Suprapubic skin (tissue), 4 donors: ENCODE measurements at places on chromosomes 16 and 17.

GRCh38 chr16:85239239-85239638 lies 127.0 kb upstream of the CIBAR2 start:
- no peak for DNase-seq

DNA sequence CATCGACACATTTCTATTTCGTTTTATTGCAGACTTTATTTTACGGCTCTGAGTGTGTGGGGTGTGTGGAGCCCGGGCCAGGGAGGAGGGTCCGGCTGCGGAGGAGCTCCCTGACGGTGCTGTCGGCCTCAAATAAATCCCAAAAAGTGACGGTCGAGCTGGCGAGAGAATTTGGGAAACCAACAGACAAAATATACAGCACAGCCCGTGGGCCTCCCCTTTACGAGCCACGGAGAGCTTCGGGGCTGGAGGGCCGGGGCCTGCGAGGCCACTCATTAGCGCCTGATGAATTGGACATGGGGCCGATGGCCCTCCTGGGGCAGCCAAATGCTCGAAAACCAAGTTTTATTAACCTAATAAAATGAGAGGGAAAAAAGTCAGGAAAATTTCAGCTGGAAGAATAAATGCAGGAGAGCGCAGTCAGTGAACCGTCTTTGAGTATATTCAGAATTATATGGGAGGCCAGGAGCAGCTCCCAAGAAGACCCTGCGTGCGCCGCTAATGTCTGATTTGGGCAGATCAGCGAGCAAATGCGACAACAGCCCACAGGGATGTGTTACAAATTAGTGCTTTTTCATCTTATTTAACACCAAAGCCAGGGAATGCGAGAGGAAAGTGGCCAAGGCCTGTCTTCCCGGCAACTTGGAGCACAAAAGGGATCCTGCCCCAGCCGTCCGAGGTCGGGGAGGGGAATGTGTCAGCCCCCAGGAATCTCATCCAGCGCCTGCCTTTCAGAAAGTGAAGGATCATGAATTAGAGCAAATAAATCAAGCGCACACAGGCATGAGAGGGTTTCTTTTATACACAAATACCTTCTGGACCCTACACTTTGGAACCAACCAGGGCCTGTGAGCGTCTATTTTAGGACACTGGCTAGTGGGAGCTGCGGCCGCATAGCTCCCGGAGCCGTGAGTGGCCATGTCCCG lies 249.1 kb downstream of the C16orf95 start:
- no peak for DNase-seq

DNA sequence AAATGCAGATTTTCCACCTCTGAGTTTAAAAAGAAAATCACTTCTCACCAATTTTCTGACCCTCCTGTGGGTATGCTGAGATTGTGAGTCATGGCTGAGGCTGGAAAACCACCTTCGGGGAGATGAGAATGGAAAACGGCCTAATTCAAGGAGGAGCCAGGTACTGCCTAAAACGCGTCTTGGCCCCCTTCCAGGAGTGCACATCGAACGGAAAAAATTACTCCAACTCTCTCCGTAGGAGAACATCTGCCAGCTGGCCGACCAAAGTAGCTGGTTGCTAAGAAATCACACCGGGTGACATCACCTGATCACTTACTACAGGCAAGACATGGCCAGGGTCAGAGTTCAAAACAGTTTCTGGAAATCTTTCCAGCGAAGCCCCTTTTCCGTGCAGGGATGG lies 107.6 kb downstream of the ZNF423 start:
- DNase-seq = no peak

DNA sequence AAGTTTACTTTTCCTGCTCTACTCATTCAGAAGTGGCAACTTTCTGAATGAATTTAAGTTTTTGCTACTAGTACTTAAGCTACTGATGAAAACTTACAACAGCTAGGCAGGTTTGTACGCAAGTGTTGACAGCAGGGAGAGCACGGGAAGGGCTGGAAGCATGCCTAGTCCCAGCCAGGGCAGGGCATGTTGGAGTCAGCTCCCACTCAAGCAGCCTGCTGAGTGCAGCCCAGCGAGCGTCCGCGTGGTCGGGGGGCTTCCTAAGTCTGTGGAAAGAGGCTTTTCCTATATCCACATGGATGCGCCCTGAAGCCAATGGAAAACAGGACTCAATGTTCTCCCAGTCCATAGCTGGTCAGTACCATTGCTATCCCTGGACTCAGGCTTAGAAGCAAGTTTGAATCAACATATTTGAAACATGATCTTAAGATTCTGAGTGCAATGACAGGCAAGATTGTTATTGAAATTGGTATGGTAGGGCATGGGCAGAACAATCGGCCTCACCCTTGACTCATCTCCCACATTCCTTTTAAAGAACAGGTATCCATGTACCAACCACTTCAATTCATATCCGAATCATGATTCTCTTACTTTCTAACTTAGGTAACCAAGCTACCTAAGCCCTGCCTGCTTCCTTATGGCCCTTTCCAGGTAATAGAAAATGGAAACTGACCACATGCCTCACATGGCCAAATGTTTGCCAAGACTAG lies 22.5 kb downstream of the CYB5D2 start:
- DNase-seq = no peak

DNA sequence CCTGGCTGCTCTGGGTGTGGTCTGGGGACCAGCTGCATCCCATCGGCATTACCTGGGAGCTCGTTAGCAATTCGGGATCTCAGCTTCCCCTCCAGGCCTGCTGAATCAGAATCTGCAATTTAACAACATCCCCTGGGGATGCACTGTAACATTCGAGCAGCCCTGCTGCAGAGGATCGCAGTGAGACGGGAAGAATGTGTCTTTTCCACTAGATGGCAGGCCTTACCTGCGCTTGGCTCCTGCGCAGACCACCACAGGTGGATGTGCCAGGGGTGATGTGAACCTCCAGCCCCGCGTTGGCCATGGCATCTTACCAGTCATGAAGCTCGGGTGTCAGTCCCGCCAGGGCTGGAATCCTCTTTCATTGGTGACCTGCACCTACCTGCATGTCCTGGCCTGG lies 209.9 kb downstream of the PRKCB start:
- DNase-seq = no peak

DNA sequence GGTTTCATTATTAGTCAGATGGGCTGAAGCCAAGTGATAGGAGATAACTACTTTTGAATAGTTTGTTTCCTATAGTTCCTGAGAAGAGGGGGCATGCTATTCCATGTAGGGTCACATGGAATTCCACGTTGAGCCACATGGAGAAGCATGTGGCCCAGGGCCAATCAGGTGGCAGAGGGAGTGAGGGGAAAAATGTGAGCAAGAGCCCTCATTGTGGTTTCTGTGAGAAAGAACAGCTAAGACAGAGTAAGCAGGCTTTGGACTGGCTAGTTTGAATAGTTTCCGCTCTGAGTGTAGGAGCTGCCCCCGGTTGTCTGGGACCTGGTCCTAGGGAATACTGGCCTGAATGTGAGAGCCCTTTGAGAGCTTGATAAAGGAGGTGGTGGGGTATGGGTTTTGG lies 69.9 kb upstream of the CNTNAP4 start:
- DNase-seq = no peak

- no peak for DNase-seq
Measured at GRCh38 chr16:58198803-58199411, 1.0 kb upstream of the CSNK2A2 start.

DNA sequence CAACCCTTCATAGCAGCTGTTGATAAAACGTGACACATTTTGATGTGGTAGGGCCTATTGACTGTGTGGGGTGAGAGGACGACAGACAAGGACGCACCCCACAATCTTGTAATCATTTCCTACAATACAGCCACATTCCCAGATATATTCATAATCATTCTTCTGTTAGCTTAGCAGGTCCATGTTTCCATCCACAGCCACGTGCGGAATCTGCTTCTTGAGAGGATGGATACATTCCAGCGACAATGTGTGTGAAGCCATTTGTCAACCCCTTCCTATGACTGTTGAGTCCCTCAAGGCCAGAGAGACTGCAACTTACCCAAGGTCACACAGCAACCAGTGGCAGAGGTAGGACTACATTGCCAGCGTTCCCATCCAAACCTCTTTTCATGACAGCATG lies 8.7 kb upstream of the COPS3 start:
- no peak for DNase-seq

DNA sequence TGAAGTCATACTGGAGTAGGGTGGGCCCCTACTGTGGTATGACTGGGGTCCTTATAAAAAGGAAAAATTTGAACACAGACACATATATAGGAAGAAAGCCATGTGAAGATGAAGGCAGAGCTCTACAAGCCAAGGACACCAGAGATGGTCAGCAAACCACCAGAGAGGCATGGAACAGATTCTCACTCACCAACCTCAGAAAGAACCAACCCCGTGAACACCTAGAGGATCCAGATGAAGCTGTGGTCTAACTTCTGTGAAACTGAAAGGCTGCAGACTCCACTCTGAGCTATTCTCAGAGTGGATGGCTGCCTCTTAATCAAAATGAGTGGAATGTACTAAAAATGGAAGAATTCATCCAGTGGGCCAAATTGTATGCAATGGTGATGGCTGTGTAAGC lies 149.6 kb downstream of the ABCA8 start:
- no peak for DNase-seq

- DNase-seq = no peak
Measured at GRCh38 chr16:17144431-17144830, 326.3 kb downstream of the XYLT1 start.

GRCh38 chr16:57534881-57535658 lies 1.3 kb downstream of the CCDC102A start:
- peak; percentile 72 for DNase-seq

DNA sequence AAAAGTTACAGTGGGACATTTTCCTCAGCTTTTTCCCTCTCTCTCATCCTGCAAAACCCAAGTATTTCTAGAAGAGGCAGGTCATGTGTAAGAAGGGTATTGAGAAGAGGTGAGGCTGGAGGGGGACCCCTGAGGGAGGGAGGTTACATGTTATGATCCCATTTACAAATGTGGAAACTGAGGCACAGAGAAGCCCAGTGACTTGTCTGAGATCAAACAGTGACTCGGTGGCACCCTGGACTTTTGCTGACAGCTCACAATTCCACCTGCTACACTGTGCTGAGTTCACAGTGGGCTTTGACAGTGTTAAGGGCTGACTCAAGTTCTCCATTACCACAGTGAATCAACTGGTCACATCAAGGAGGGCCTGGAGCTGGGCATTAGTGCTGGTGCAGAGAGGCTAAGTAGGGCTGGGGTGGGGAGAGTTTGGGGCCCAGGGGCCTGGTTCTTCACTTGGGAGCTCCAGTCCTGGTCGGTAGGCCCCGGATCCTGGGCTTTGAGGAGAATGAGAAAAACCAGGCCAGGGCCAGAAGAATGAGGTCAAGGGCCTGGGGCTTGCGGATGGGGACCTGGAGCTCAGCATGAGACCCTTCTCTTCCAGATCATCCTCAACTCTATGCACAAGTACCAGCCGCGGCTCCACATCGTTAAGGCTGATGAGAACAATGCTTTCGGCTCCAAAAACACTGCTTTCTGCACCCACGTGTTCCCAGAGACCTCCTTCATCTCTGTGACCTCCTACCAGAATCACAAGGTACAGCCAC lies 26.0 kb downstream of the TBX4 start:
- DNase-seq = peak; percentile 20

DNA sequence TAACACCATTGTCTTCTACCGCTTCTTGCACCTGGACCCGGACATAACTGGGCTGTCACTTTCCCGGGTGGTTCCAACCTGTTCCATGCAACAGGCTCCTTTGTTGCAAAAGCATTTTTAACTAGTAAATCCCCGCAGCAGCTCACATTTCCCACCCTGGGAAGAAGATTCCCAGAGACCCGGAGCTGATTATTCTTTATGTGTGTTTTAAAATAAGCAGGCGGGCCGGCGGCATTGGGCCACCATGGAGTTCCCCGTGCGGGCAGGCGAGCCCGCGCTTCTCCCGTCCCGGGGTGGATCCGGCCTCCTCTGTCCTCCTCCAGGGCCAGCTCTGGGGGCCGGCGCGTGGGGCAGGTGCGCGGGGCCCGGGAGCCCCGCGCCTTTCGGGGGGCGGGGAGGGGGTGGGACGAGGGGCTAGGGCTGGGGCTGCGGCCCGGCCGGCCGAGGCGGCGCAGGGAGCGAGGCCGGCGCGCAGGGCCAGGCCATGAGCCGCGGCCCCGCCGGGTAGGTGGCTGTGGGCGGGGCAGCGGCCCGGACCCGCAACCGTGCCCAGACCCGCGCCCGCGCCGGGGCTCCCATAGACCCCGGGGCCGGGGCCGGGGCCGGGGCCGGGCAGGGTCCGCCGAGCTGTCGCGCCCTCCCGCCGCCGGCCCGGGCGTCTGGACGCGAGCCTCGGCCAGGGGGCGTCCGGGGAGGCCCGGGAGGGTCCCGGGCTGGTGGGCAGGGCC lies 1.7 kb downstream of the CRAMP1 start:
- DNase-seq = no peak

DNA sequence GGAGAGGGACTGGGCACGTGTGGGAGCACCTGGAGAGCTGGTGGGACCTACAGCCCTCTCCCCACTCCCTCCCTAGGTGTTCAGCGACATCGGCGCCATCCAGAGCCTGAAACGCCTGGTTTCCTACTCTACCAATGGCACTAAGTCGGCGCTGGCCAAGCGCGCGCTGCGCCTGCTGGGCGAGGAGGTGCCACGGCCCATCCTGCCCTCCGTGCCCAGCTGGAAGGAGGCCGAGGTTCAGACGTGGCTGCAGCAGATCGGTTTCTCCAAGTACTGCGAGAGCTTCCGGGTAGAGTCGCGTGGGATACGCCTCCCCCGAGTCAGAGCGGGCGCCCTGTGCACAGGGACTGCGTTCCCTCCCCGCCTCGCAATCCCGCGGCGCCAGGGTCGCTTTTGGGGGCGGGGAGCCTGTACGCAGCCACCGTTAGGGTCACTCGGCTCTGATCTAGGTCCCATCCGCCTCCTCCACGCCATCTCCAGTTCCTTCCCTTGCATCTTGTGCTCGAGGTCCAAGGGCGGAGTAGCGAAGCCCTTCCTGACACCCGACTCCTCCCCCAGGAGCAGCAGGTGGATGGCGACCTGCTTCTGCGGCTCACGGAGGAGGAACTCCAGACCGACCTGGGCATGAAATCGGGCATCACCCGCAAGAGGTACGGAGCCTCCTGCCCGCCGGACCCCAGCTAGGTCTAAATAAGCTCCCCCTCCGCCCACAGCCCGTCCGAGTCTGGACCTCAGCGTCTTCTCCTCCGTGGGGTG lies 13.0 kb downstream of the SARM1 start:
- peak; percentile 57 for DNase-seq

GRCh38 chr16:30895627-30896260 lies 670 bp upstream of the CTF1 start:
- DNase-seq = no peak

DNA sequence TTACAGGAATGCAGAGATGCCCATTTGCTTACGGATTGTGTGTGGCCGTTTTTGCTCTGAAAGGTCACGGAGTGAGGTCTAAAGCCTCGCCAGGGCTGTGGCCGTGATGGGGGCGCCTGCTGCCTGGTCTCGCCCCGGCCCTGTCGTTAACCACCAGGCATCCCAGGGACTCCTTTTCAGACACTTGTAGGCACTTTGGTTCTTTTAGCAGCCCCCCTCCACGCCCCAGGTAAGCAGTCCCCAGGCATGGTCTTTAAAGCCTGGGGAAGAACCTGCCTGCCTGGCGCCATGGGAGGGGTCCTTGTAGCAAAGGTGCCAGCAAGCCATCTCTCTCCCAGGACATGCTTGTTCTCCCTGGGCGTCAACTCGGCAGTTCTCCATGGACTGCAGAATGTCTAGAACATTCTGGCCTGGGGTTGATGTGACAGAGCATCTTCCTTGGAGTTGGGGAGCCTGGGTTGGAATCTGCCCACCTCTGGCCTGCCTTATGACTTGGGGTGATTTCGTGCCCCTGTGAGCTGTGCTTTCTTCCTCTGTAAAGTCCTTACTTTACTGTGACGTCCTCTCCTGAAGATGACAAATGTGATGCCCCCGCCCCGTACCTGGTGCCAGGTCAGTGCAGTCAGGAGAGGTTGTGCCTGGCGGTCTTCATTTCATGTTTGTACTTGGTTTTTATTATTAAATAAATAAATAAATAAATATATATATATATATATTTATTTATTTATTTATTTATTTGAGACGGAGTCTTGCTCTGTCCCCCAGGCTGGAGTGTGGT lies 5.4 kb downstream of the KCTD5 start:
- DNase-seq = no peak
